CMK (cell line): ENCODE measurements at places on chromosomes 12 and 14.

- no peak for DNase-seq
These were observed 13.1 kb downstream of the RAPGEF3 start for GRCh38 chr12:47745485-47746041.

- DNase-seq, result no peak
These were observed 15.5 kb downstream of the PRKAB1 start for GRCh38 chr12:119683413-119683812.

GRCh38 chr14:96852823-96853422 is 55.7 kb downstream of the VRK1 start:
- DNase-seq, result no peak

- no peak for DNase-seq
These were observed 855.3 kb upstream of the FLRT2 start for GRCh38 chr14:84674636-84675035.

GRCh38 chr14:70931008-70931407 is 23.7 kb downstream of the PCNX1 start:
- DNase-seq, result no peak

DNA sequence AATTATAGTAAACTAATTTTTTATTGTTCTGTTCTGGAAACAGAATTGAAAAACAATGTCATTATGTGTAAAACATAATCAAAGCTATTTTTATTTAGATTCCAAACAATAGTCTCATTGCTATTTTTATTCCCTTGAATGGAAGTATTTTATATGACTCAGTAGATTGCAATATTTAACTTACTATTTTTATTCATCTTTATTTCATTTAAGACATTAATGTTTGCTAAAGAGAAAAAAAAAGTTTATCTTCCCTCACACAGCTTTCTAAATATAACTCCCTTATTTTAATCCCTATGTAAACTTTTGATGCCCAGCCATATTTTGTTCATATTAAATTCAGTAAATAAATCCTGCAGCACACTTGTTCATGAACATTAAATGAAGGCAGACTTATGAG is 622.4 kb downstream of the SLC6A15 start:
- DNase-seq, result no peak
